Fibroblast of skin of abdomen (primary cell): ENCODE measurements at places on chromosomes 13 and 19.

GRCh38 chr13:107852072-107852471 lies 363.3 kb downstream of the LIG4 start:
- DNase-seq: no peak

- no peak for DNase-seq
These were observed 9.8 kb downstream of the IRF3 start for GRCh38 chr19:49655570-49656455.

DNA sequence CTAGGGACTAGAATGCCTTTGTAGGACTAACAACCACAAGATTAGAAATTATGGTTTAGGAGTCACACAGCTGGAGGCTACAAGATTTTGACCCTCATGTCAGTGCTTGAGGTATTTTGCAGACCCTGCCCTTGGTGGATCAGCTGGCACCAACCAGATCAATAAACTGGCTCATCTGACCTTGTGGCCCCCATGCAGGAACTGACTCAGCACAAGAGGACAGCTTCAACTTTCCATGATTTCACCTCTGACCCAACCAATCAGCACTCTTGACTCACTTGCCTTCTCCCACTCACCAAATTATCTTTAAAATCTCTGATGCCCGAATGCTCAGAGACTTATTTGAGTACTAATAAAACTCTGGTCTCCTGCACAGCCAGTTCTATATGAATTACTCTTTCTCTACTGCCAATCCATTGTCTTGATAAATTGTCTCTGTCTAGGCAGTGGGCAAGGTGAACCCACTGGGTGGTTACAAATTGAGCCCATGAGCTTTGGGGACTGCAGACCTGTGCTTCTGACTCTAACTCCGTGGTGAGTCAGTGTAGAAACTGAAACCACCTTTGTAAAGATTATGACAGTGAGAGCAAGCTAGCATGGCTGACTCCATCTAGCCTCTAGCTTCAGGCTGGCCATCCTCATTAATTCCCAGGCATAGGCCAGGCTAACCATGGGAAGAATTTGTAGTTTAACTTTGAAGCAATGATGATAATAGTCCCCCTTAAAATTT lies 33.9 kb upstream of the CEACAM8 start:
- DNase-seq: no peak

DNA sequence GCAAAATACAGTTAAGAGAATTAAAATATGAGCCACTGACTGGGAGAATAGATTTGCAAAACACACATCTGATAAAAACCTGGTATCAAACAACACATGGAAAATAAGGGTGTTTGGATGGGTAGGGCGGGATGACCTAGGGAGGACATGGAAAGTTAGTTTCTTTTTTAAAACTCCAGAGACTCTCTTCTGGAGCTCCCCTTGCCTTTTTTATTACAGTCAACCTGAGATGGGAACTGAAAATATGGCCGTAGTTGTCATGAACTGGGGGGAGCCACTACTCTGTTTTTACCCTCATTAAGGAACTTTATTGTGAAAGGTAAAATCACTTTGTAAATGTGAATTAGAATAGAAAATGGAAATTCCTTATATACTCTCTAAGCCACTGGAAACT lies 113.0 kb downstream of the ATP11A start:
- DNase-seq: no peak
